Activated CD8-positive, alpha-beta memory T cell treated with anti-CD3 and anti-CD28 coated beads for 1 hour (primary cell): ENCODE measurements at places on chromosomes 3 and 15.

DNA sequence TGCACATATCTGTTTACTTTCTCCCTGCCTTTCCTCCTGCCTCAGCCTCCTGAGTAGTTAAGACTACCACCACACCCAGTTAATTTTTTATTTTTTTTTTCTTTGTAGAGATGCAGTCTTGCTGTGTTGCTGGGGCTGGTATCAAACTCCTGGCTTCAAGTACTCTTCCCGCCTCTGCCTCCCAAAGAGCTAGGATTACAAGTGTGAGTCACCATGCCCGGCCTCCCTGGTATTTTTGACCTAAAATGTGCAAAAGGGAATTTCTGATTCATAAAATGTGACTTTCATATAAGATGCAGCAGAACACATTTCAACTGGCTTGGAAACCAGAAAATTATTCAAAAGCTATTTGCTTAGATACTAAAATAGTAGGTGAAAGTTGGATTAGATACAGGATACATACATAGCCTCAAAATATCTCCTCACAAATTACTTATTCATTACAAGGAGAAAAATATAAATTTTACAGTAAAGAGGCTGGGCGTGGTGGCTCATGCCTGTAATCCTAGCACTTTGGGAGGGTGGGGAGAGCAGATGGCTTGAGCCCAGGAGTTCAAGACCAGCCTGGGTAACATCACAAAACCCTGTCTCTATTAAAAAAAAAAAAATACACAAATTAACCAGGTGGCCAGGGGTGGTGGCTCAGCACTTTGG is 32.0 kb downstream of the MAP4 start:
- DNase-seq: no peak

- no peak for DNase-seq
These were observed 272.0 kb downstream of the RORA start for GRCh38 chr15:60957111-60957510.

GRCh38 chr15:48389691-48390143 is 58.5 kb downstream of the DUT start:
- DNase-seq: no peak

DNA sequence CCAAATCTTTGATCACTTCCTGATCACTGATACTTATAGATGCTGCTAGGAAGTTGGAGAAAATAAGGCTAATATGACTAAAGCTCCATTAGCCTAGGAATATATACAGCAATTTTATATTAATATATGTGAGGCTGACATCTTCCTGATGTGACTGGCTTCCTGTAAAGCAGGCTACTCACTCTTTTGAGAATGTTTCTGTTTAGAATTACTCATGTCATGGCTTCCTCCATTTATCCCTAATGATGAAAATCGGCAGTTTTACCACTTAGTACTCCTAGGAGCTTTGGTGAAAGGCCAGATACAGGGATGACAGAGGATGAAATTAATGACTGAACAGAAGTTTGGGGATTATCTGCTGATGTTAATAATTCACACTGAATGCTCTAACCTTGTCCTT is 3.9 kb upstream of the MAP1A start:
- no peak for DNase-seq

GRCh38 chr3:116614795-116615362 is 94.7 kb upstream of the TUSC7 start:
- no peak for DNase-seq

DNA sequence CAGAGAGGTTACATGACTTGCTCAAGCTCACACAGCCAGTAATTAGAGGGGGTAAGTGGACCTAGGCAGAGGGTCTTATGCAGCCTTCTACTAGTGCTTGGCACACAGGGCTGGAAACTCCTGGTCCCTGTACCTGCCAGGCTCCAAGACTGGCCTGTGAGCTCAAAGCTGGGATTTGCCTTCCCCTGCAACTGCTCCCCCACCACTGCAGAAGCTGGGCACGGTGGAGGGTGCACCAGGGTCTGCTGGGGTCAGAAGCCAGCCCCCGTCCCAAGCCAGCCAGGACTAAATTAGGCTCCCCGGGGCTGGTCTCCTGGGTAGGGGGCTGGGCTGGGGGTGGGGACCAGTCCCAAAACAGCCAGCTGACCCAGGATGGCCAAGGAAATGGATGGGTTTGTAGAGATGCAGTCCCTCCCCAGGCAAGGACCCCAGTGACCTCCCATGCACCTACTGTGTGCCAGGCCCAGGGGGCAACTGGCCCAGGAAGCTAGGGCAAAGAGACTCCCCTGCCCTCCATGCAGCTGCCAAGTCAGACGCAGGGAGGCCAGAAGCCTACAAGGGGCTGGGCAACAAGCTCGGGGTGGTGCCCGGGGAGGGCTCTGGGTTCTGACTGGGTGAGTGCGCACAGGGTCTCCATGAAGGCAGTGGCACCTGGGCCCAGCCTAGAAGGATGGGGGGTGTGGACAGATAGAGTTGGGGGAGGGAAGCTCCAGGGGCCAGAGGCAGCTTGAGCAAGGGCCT is 51.8 kb upstream of the LINGO1 start:
- no peak for DNase-seq

DNA sequence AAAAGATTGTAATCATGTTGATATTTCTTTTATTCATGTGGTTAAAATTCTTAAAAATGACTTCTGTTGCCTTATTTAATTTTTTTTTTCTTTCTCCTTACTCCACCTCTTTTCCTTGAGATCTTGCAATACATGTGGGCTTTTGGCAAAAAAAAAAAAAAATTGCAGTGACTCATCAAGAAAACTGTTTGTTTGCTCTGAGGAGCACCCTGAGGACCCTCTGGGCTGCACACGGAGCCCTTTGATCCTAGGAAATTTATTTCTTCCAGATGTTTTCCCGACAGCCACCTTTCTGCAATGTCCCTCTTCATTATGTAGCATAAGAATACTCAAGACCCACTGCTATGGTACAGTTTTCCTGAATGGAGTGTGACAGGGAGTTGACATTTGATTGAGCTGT is 371.7 kb downstream of the ZBTB20 start:
- DNase-seq: no peak

DNA sequence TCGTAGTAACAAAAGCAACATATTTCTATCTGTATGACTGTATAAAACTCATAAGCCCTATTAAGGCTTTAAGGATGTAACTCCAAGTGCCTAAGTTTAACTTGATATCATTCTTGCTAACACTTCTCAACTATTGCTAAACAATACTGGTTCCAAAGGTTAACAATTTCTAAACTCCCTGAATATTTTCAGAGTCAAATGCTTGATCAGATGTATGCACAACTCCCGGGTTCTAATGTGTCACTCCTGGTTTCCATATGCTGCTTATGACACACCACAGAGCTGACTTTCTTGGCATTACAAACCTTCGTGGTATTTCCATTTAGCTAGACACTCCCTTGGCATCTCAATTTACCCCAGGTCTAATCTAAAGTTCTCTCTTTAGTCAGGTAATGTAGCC is 26.3 kb downstream of the DZIP1L start:
- DNase-seq: no peak
